Left cardiac atrium (tissue), 4 donors: ENCODE measurements at places on chromosomes 13 and 19. TPM values are rescaled to one million over a fixed set of nuclear protein-coding genes. Genes with fewer than 3 reads are reported as not detected.
A peak's percentile ranks its signal among the peaks of the same experiment; 100 is the strongest.

GRCh38 chr13:44142941-44143665, 230.5 kb upstream of the SERP2 start:
- DNase-seq: no peak

DNA sequence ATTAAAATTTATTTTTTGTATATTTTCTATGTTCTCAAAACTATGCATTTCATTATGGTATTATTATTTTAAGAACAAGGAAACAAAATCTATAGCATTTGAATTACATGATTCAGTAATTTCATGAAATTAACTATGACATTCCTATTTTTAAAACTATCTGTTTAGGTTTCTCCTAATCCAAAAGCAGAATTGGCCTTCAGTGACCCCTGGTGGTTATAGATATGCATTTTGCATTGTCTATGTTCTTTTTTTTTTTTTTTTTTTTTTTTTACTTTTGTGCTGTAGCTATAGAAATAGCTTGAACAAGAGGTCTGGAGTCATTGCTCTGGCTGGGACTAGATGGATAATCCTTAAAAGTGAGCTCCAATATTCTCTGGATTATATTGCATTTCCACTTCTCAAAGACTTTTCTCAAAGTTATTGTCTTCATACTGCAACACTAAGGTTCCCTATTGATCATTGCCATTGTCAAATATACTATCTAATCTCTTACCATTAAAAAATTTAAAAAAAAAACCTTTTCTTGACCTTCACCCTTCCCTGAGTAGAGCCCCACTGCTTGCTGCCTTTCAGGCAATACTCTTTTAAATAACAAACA, 15.9 kb upstream of the DNAJC3 start:
- no peak for DNase-seq

DNA sequence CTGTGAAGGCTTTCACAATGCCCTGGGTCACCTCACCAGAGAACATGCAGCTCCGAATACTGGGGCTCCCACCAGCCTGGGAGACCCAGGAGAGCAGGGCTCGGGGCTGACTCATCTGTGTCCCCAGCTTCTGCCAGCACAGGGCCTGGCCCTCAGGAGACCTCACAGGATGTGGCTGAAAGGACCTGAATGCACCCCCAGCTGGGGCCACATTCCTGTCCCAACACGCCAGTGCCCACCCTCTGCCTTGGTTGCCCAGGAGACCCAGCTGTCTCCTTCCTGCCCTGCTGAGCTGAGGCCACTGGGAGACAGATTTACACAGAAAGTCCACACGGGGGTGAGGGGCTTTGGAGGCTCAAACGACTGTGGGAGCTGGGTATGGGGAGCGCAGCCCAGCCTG, 11.9 kb downstream of the BCAT2 start:
- DNase-seq: no peak

DNA sequence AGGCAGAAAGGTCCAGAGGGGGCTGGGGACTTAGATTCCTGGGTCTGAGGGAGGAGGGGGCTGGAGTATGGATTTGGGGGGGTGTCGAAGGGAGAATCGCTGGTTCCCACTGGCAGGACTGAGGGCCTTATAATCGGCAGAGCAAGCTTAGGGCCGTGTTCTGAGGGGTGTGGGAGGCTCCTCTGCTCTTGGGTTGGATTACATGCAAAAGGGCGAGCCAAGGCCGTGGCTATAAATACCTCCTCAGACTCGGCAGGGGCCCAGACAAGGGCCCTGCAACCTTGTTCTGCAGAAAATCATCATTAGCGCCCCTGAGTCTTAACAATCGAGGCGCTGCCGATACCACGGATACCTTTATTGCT, 707 bp upstream of the MAMSTR start:
- no peak for DNase-seq

GRCh38 chr13:31441800-31442510, 242.2 kb downstream of the B3GLCT start:
- peak; percentile 62 for DNase-seq

Gene PLPP2
- 0.76 TPM for total RNA-seq

Gene EFNA2
- not detected for total RNA-seq
